Cortex of kidney (tissue), 1 donor: ENCODE measurements at places on chromosomes 7 and 10.

DNA sequence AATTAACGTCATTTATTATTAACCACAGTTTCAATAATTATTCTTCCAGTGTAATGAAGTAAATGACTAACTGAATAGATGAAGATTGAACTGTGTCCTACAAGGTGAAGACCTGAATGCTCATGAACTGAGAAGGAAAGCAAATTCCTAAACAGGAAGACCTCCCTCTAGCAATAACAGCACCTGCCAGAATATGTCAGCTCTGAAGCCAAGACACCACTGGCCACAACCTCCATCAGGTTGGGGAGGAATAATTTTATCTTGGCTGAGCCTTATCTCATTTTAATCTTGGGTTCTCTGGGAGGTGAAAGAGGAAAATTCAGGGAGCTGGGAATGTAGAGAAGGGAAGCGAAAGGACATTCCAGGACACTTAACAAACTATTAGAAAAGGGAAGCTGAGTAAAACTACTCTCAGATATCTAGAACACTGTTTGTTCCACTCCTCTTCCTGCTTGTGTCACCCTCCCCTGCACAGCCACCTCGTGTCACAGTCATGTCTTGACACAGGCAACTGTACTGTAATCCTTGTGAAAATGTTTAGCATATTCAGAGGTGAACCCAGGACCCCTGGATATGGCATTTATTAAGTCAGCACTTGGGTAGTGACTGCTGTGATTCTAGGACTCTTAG is 4.6 kb upstream of the SLC13A1 start:
- no peak for DNase-seq

GRCh38 chr7:144037414-144038035 is 11.2 kb upstream of the OR2A5 start:
- DNase-seq: no peak

GRCh38 chr10:129793996-129794395 is 170.1 kb downstream of the EBF3 start:
- no peak for DNase-seq

DNA sequence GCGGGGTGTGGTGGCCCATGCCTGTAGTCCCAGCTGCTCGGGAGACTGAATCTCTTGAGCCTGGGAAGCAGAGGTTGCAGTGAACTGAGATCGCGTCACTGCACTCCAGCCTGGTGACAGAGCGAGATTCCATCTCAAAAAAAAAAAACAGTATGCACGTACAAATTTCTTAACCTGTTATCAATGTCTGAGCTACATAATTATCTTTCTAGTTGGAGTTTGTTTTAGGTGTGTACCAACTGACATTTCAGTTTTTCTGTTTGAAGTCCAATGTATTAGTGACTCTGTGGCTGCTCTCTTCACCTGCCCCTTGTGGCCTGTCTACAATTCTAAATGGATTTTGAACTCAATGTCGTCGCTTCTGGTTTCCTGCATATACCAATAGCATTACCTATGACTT is 40.3 kb downstream of the CD36 start:
- DNase-seq: no peak

GRCh38 chr7:122676466-122676865 is 22.5 kb downstream of the RNF133 start:
- DNase-seq: no peak

DNA sequence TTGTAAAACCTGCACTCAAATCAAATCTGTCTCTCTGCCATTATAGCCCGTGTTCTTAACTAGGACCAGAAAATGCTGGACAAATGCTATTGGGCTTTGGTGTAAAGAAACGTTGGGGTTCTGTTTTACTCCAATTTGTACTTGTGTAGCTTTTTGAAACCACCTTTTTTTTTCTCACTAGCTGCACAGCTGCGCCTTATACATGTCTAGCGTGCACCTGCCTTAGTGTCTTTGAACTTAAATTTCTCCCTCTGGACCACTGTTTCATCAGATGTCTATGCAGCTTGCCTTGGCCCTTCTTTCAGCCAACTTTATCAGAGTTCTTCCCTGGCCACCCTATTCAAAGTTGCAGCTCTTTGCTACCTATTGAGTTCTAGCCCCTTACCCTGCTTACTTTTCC is 7.1 kb downstream of the LIPM start:
- DNase-seq: no peak

- no peak for DNase-seq
These were observed 6.0 kb upstream of the LMBR1 start for GRCh38 chr7:156898938-156899337.

GRCh38 chr10:126212738-126213137 is 175.5 kb downstream of the ADAM12 start:
- DNase-seq: no peak

DNA sequence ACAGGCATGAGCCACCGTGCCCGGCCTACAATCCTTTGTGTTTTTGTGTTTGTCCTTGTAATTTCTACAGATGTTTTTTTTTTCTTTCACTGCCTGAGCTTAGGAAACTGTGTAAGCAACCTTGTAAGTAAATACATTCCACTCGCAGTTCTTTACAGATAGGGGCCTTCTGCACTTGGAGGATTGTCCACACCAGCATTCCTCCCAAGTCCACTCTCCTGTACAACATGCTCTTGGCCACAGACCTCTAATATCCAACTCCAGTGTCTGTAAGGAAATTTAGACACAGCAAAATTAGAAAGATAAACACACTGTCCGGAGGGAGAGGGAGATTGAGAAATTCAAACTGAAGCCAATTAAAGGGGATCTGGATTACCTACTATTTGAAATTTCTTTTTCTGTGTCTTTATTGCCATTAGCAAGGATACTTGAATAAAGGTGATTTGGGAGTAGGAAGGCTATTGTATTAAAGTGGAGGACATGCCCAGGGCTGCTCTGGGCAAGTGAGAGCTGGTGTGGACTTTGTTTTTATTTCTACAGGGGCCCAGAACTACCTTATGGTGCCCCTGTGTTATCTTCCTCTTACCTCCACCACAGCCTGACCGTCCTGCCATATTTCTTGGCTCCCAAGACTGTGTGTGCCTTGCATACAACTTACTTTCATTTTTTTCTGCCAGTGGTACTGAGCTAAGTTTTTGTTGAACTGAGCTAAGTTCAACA is 9.7 kb downstream of the MXI1 start:
- DNase-seq: no peak

- DNase-seq: no peak
These were observed 26.0 kb downstream of the LARP4B start for GRCh38 chr10:905503-905902.

- no peak for DNase-seq
These were observed 140.4 kb downstream of the PIP4K2A start for GRCh38 chr10:22573820-22574569.

DNA sequence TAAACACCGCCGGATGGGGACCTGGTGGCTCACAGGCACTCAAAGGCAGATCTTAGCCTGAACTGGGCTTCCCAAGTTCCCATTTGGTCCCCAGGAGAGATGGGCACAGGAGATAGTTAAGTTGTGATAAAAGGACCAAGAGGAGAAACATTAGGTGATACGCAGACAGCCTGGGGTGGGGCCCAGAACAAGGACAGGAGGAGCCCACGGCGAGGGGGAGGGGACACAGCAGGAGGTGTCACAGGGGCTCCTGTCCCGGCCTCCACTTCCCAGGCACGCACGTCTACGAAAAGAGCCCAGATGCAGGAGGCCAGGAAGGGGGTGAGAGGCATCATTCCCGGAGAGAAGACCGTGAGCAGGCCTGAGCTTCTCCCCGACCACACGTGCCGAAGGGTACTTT is 16.3 kb upstream of the DNAAF5 start:
- no peak for DNase-seq

GRCh38 chr7:105682341-105683060 is 101.2 kb upstream of the EFCAB10 start:
- no peak for DNase-seq

- no peak for DNase-seq
These were observed 6.3 kb downstream of the NAT16 start for GRCh38 chr7:101173752-101174244.

DNA sequence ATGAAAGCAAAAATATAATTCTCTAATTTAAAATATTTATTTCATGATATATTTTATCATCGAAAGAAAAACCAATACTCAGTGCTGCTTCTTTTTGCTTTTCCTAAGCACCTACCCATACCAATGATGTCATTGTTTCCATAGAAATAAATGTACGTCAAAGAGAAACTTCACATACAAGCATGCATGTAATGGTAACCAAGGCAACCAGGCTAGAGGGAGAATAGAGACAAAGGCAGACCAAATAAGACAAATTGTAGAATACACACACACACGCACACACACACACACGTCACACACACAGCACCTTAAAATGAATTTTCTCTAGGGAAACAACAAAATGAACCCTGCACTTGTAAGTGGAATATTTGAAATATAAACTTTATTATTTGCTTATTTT is 75.5 kb downstream of the MACC1 start:
- no peak for DNase-seq

DNA sequence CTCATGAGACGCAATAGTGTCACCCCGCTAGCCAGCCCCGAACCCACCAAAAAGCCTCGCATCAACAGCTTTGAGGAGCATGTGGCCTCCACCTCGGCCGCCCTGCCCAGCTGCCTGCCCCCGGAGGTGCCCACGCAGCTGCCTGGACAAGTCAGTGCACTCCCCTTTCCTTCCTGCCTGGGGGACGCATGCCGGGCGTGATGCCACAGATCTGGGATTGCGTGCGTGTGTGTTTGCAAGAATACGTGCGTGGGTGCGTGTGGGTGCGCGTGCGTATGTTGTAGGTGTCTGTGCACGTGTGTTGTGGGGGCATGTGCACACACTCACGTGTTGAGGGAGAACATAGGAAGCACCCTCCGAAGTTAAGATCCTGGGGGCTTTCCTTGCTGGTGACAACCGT is 23.5 kb downstream of the PFKFB3 start:
- no peak for DNase-seq

DNA sequence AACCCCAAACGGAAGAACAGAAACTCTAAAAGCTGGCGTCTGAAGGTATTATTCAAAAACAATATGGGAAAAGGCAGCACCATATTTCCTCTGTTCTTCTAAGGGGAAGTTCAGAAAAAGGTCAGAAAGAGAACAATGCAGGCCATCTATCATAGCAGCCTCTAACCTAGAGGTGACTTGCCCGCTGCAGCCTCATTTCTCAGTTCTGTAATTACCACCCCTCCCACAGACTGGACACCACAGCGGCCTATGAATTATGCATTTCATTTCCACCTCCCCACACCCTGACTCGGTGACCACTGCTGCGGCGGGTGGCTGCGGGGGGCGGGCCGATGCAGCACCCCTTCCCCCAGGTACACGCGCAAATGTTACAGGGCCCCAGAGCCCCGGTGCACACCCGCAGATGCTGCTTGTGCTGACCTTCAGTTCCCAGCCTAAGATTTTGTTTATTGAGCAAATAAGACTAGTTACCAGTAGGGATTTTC is 125.5 kb downstream of the CLEC2L start:
- DNase-seq: no peak

DNA sequence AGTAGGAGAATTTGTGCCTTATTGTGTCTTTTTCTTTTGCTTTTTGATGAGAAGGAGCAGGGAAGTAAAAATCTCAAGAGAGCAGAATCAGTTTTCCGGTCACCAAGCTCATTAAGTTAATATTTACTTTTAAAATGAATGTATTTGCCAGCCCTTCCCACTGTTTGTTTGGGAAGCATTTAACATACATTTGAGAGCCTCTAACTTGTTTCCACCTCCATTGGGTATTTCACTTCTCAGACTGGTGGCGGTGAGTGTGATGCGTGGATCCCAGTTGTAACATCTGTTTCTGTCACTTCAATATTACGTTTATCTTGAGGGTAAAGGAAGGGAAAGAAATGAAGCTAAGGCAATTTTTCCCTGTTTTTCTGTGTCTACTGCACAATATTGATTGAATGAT is 22.8 kb downstream of the CDK14 start:
- no peak for DNase-seq

- DNase-seq: no peak
These were observed 93.9 kb upstream of the RET start for GRCh38 chr10:42982891-42983506.

DNA sequence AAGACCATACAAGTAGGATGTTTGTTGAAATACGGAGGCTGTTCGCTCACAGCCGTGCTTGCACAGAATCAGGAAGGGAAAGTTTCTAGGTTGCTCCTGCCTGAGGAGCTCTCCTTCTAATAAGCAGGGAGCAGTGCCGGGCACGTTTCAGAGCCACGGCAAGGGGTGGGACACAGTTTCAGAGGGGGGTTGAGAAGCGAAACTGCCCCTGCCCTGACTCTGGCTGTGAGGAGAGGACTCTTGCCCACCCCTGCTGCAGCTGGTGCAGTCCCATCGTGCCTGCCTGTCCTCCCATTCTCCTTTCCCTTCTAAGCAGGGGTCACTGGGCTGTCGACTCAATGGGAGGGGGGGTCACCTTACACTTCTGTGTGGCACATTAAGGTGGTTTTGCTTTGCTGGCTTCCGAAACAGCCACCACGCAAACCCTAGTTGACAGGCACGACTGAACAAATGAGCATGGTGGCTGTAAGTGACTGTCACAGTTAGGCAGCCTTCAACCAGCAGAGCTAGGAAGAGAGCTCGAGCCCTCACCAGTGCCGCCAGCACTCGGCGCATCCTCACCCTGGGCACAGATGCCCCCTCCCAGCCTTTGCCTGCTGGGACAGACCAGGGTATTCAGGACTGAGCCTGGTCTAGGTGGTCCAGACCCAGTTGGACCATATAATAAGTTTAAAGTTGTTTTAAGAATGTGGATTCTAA is 37.5 kb downstream of the ZNF467 start:
- DNase-seq: no peak

- DNase-seq: no peak
These were observed 1034.5 kb upstream of the PHF14 start for GRCh38 chr7:9939176-9939575.

GRCh38 chr10:129877773-129878371 is 86.2 kb downstream of the EBF3 start:
- no peak for DNase-seq

GRCh38 chr7:45132708-45133320 is 21.3 kb upstream of the TBRG4 start:
- DNase-seq: no peak

DNA sequence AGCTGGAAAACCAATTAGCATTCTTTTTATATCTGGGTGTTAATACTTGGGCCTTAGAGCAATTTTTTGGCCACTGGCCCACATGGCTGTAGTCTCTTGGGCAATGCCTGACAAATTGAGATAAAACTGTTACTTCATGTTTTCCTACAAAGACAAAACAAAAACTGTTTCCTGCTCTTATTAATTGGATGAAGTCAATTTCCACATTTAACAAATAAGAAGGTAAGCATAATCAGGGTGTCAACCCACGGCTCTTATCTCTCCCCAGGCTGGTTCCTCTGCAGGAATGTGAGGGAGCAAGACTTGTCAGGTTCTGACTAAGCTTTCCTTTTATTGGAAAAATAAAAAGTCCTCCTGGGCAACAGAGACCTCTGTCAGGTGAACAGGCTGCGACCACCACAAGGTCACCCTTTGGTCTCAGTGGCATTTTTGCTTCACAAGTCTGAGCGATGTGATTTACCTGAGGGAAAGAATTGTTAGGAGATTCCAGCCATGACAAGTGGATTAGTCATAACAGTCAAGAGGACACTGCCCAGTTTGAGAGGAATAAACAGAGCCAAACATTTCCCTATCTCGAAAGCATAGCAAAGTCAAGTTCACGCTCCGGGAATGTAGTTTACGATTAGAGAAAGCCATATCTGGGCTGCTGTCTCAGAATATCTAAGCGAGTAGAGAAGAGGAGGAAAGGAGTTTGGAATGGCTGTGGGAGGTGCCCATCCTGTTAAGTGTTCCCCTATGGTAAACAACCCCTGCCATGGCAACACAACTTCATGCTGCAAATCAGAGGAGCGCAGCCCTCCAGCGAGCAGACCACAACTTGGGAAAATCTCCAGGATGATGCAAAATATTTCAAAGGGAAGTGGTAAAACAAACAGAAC is 144.4 kb downstream of the TES start:
- DNase-seq: no peak

- no peak for DNase-seq
These were observed 36.7 kb downstream of the BTBD16 start for GRCh38 chr10:122307669-122308416.

- DNase-seq: no peak
These were observed 132.6 kb downstream of the CELF2 start for GRCh38 chr10:11150231-11150731.
